ENCODE measurements at places on chromosomes 7 and 10.

- DNase-seq = no peak
Observed at GRCh38 chr10:4748491-4749270, 77.3 kb upstream of the AKR1E2 start.

DNA sequence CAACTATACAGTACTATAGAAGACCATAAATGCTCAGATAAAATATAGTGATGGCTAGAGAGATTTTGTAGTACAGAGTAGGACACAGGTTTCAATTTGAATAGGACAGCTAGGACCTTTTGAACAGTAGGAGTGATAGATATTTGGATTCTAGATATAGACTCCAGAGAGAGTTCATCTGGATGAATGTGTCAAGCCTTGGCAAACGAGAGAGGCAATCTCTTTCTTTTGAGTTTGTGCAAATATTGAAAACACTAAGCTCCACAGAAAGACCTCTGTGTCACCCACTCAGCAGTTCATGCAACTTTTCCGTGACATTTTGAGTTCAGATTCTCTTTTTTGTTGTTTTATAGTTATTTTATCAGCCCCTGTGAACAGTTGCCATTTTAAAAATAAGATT, 834.3 kb upstream of the COBL start:
- no peak for DNase-seq

- DNase-seq = no peak
Observed at GRCh38 chr10:83108565-83109333, 1030.6 kb upstream of the GHITM start.

DNA sequence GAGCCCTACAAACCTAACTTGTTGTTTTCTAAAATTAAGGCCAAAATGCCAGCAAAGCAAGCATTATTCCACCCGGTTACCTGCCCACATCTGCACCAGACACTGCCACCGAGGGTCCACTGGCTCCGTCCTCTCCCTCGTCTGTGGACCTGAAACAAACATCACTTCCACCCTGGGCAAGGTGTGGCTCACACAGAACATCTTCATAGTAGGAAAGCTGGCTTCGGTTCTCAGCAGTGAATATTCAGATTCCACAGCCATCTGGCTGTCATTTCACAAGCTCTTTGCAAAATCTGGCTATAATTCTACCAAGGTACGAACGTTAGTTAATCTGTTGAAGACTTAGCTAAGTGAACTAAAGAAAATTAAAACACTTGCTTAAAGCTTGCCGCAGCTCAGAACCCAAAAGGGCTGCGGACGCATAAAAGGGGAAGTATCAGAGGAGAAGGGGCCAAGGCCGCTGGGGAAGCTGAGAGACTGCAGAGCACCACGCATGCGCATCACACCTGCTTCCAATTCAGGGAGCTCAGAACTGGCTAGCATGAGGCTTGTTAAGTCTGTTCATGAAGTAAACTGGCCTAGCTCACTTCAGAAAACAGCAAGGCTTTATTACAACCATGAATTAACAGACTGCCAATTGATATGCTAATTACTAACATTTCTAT, 46.1 kb downstream of the PTPRN2 start:
- DNase-seq = no peak

DNA sequence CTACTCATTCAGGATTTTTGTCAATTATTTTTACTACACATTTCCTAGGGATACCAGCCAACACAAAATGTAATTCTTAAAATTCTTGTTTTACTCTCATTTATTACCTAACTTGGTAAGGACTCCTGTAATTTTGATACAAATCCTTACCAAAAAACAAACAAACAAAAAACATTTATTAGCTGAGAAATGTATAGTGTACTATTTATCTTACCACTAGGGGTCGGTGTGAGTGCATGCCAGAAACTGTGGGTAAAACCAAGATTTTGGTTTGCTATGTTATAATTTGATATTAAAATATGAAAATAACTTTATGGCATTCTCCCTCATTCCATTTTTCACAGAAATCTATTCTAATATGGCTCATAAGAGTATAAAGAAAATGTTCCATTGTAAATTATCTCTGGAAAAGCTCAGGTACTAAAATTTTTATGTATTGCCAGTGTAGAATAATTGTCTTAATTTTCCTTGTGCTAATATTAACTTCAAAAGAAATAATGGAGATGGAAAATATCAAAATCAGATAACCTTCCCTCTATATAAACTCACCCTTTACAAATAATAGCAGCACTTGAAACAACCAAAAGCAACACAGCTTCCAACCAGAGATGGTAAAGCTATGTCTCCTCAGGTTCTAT, 290.8 kb upstream of the PCDH15 start:
- DNase-seq = no peak

- DNase-seq = no peak
Observed at GRCh38 chr10:113689057-113689456, 9.3 kb downstream of the CASP7 start.

- DNase-seq = no peak
Observed at GRCh38 chr7:4796453-4796852, 21.0 kb downstream of the AP5Z1 start.

GRCh38 chr10:88886557-88886956, 6.5 kb downstream of the STAMBPL1 start:
- DNase-seq = no peak

GRCh38 chr7:43476896-43477295, 106.0 kb upstream of the STK17A start:
- DNase-seq = no peak

DNA sequence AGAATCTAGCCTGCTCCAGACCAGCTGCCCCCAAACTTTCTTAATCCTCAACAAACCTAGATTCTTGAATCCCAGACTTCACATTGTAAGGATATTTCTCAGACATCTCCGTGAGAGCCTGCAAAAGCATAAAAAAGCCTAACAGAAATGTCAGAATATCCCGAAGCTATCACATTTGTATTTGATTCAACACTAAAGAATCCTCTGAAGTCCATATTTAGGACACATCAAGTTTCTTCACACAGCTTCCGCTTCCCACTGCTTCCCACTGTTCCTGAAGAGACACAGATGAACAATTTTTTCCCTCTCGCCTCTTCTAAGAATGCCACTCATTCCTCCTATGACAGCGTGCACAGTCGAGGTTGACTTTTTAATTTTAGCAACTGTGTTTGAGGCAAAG, 396.2 kb upstream of the IGFBP3 start:
- DNase-seq = no peak

- DNase-seq = no peak
Observed at GRCh38 chr7:77565917-77566316, 28.8 kb downstream of the PTPN12 start.

DNA sequence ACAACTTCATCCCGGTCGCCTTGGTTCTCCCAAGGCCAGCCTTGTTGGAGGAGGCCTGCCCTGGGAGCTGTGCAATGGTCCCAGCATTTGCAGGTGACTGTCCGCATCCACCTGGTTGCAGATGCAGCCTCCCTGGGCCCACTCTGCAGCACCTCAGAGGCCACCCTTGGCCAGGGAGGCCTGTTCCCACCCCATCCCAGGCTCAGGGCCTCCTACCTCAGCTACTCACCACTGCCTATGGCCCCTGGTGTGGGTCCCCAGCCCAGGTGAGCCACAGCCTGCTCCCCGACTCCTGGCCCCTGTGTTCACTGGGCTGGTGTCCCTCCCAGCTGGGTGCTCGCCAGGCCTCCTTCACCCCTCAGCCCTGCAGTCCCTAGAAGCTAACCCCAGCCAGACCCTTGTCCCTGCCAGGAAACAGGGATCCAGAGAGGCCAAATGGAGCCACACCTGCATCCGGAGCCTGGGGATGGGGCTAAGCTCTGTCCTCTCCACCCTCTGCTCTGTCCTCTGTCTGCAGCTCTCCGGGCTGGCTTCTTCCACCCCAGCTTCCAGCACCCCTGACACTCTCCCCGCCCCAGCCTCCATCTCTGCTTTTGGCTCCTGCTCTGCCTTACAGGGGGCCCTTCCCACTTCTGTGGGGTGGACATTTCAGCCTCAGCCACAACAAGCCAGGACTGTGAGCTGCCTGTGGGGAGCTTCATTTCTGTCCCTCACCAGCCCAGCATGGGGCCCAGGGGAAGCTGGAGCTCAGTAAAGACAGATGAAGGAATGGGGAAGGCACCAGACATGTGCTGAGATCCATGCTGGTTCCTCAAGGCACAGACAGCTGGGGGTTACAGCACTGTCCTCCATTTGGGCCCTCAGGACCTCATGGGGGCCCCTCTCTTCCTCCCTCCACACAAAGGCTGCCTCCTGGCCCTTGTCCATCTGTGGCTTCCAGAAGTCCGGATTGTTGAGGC, 35.6 kb upstream of the ANTXRL start:
- DNase-seq = no peak

- no peak for DNase-seq
Observed at GRCh38 chr10:99926925-99927720, 82.6 kb downstream of the DNMBP start.

DNA sequence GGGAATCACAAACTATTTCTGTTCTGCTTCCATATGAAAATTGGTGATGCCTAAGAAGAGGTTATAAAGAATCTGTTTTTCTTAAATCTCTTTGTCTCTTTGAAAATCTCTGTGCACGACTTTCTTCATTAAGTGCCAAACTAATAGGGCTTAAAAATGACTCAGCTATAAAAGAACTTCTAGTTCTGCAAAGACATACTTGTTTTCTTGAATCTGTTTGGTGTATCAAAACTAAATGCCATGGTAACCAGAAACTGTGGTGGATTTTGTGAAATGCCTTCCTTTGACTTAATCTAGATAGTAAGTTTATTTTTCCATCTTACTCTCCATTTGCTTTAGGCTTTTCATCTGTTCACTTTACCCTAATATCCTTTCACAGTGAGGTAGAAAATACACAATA, 417.8 kb downstream of the PARD3 start:
- DNase-seq = no peak

GRCh38 chr10:26468700-26469099, 30.6 kb downstream of the APBB1IP start:
- peak; percentile 50 for DNase-seq

DNA sequence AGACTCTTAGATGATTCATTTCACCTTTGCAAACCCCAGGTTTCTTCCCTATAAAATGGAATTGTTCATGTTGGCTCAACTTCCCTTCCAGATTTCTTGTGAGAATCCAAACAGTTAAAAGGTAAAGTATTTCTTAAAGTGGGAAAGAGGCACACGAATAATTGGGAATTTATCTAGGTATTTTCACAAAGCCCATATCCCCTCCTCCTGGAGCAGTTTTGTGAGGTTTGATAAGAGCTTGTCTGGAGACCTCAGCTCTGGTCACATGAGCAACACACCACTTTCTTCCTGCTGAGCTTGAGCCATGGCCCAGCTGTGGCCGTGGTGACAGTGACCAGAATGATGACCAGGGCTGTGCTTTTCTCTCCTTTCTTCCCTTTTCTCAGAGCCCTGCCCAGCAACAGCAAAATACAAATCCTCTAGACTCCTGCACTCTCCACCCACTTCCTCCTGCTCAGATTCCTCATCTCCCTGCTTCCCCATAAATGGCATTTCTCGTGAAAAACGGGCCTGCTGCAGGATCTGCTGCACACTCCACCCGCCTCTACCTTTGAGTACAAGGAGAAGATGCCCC, 87.7 kb downstream of the PIK3CG start:
- no peak for DNase-seq

GRCh38 chr10:8731121-8732095, 676.9 kb downstream of the GATA3 start:
- no peak for DNase-seq

DNA sequence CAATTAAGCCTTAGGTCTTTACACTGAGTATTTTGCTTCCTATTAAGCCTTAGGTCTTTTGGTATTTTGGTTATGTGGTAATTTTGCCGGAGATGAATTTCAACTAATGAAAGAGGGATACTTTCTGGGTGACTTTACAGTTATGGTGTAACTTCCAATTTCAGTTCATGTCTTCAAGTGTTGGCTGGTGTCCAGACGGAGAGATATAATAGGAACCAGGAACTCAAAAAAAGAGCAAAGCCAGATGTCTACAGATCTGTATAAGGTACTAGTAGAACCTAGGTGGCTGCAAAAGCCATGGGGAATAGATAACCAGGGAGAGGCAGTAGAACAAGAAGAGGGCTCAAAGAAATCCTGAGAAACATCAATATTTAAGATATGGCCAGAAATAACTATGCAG, 12.3 kb downstream of the ERCC6 start:
- no peak for DNase-seq

DNA sequence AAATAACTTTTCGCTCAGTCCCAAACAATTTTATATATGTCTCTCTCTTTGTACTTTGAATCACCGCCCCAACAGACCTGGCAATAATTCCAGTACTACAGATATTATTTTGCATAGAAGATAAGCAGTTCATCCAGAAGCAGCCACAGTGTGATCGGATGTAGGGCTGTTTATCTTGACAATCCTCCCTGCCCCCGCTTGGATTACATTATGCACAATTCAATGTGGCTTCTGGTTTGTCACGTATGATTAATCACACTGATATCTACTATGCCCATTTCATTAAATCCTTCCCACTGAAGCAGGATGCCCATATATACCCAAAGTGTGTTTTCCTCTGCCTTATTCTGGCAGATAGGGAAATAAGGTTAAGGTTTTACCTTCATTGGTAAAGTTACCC, 115.2 kb downstream of the PDE1C start:
- no peak for DNase-seq

DNA sequence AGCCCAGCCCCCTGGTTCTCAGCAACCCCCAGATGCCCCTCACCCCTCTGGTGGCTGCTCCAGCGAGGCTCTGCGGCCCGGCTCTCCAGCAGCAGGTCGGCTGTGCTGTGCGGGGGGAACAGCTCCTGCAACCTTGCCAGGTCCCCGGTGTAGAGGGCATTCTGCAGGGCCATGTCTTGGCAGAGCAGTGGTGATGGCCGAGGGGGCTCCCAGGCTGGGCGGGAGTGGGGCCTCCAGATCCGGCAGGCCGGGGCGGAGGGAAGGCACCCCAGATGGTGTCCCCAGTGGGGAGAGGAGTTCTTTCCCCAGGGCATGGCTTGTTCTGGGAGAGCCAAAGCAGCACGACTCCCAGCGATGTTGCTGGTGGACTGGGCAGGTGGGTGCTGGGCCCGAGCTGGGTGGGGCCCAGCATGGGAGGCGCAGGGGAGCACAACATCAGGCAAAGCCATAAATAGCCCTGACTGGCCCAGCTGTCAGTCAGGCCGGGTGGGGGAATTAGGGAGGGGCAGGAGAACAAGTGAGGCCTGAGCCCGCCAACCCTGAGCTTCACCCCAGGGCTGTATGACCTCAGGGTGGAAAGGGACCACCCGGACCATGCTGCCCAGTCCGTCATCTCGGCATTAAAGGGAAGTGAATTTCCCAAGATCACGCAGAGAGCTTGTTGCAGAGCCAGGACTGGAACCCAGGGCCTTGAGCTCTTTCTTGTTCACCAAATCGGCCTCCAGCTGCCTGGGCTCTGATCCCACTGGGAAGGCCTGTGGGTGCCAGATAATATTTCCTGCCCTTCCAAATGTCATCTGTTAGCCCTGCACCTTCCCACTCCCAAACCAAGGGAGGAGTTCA, 580 bp upstream of the ASB10 start:
- no peak for DNase-seq

Data from activated CD4-positive, alpha-beta T cell treated with anti-CD3 and anti-CD28 coated beads, Interleukin-2, amount 50 U/mL, for 1 hour (primary cell).